Cardiac muscle cell (in vitro differentiated cells and primary cell): ENCODE measurements at places on chromosomes 2 and 18. TPM values are rescaled to one million over a fixed set of nuclear protein-coding genes. Genes with fewer than 3 reads are reported as not detected.

SF3B6 gene
- 88.5 and 133 TPM in 2 replicates for total RNA-seq

CAMKMT gene
- total RNA-seq, result 16.9 and 23.1 TPM in 2 replicates

FBXO36 gene
- total RNA-seq, result 2.8 and 5.7 TPM in 2 replicates

PTH2R gene
- total RNA-seq, result 0.09 TPM in 1 of 2 replicates, not detected in the other

ERMN gene
- 0.80 TPM in 1 of 2 replicates, not detected in the other for total RNA-seq

SULT1C3 gene
- total RNA-seq, result not detected in 2 replicates

IL36G gene
- total RNA-seq, result 0.30 TPM in 1 of 2 replicates, not detected in the other

GRCh38 chr2:238644095-238645081 is 203.5 kb upstream of the TWIST2 start:
- no peak for DNase-seq

DNA sequence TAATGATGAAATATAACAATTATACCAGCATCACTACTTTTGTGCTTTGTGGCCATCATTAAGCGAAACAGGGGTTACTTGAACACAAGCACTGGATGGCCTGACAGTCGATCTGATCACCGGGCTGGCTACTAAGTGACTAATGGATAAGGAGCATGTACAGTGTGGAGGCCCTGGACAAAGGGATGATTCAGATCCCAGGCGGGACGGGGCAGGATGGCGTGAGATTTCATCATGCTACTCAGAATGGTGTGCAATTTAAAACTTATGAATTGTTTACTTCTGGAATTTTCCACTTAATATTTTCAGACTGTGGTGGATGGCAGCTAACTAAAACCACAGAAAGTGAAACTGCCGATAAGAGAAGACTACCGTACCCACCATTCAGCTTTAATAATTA is 7.0 kb upstream of the CLIP4 start:
- DNase-seq, result no peak

DNA sequence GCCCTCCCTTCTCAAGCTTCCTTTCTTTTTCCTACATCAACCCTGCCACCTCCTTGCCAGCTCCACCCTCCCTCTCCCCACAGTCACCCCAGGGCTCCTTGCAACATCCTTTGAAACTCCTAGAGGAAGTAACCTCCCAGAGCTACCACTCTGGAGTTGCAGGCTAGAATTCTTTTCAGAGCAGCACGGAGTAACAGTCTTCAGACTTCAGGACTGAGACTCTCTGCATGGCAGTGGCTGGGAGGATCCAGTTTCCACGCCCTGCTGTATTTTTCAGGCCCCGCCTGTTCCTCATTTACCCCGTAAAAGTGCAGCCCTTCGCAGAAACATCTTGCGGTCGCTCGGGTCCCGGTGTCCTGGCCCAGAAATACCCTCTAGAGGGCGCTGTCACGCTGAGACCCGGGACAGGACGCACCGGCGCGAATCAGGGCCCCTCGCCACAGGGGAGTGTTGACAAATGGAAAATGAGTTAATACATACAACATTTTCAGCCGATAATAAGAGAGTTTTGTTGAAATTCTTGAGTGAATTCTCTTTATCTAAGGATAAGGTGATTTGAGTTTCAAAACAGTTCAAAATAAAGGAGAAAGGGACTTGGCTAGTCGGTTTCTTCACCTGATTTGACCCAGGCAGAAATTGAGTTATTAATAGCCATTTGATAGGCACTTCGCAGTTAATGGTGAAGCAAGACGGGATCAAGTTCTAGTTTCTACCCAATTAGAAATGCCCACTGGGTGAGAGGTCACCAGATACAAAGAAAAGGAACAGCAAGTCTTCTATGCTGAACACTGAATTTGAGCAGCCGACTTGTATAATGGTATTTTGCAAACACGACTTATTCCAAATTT is 18.5 kb upstream of the NTSR2 start:
- peak; percentile 91 for DNase-seq

DNA sequence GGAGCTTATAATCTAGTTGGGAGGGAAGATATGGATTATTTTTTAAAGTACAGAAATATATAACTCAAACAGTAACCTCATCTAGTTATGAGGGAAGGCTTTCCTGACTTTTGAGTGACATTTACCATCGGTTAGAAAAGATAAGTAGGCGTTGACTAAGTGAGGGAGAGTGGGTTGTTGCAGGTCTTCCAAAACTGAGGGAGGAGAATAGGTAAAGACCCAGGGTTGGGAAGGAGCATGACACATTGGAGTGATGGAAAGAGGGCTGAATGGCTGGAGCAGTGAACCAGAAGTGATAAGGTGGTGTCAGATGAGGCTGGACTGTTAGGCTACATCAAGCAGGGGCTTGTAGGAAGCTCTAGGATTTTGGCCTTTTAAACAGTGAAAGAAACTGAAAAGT is 10.6 kb upstream of the NUP35 start:
- no peak for DNase-seq

DNA sequence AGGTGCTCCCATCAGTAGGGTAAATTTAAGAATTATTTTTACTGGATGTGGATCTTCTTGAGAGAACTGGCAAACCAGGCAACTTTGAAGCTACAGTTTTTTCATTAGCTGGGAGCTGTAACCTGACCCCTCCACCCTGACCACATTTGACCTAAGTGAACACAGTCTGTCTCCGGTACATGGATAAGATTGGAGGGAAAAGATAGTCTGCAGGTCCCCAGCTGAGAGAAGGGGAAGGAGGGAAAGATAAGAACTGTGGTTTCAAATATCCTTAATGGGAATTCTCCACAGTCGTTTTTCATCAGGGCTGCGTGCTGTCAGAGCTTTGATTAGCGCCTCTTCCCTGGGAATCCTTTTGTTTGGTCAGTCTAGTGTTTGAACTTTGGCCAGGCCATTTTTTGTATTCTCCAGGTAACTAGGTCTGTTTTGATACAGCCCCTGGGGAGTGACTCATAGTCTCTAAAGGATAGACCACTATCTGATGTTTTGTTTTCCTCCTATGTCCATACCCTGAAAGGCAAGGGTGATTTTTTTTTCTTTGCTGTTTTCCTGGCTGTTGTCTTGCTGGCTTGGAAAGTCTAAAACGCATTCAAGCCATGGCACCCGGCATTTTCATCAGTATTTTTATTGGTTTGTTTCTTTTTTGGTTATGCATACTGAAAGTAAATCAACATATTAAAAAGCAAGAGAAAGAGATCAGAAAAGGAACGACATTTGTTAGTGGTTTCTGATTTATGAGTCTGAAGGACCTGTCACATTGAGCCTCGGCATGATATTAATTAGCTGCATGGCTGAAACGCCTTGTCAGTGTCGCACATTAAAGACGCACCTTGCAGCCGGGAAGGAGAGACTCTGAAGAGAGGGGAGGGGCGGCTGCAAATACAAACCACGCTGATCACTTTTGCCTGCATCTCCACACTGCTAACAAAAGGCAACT is 183.4 kb upstream of the FN1 start:
- DNase-seq, result peak; percentile 95

DNA sequence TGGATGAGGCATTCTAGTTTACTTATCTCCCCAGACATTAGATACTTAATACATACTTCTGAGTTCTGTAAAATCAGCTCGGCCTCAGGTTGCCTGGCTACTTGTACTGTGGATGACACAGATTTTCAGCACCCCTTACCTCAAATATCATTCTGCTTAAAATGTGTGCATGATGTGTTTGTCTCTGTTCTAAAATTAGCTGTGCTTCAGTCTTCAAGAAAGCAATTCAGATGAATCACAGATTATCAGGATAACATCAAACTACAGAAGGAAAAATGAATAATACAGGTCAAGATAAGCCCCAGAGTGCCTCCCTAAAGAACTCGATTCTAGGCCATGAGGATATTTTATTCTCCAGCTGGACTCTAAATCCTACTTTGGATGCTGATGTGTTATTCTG is 21.3 kb upstream of the MAPRE2 start:
- no peak for DNase-seq

DNA sequence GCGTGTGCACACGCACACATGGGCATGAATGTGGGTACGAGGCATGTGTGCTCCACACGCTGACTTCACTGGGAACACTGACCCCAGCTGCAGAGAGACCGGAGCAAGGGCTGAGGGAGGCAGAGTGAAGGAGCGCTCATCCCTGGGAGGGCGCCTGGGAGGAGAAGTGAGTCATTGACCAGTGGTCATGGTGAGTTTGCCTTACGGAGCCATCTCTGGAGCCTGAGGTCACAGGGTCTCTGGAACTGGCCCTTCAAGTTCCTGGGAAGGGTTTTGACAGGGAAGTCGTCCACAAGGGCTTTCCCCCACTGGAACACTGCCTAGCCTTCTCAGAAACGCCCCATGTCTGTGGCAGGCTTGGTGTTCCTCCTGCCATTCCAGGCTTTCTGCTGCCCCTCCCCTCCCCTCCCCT is 14.3 kb upstream of the TMEM185B start:
- DNase-seq, result no peak

GRCh38 chr2:120323214-120323613 is 22.7 kb upstream of the INHBB start:
- DNase-seq, result peak; percentile 76

DNA sequence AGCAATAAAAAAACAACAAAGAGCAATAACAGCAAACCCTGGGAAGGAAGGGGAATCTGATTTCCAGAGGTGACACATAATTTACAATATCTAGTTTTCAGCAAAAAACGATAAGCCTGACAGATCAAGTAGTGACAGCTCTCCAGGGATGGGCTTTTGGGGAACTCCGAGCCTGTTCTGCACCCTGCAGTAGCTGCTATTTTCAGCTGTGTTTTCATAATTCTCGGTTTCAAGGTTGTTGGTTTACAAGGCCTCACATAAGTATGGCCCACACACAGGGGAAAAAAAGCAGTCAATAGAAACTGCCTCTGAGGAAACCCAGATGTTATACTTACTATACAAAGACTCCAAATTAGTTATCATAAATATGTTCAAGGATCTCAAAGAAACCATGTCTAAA is 67.7 kb upstream of the CTLA4 start:
- no peak for DNase-seq

- peak; percentile 37 for DNase-seq
Measured at GRCh38 chr2:150255528-150255927, 231.9 kb downstream of the RND3 start.

GRCh38 chr2:25831746-25832449 is 46.4 kb downstream of the ASXL2 start:
- DNase-seq, result no peak

GRCh38 chr2:169360984-169361705 is 1.2 kb downstream of the LRP2 start:
- DNase-seq, result no peak
